Stimulated activated CD4-positive, alpha-beta T cell treated with anti-CD3 and anti-CD28 coated beads, Interleukin-15, amount 100 ng/mL, for 1 hour (primary cell): ENCODE measurements at places on chromosomes 3 and 15.

- DNase-seq: no peak
These were observed 33.3 kb upstream of the MRPS22 start for GRCh38 chr3:139310474-139310933.

DNA sequence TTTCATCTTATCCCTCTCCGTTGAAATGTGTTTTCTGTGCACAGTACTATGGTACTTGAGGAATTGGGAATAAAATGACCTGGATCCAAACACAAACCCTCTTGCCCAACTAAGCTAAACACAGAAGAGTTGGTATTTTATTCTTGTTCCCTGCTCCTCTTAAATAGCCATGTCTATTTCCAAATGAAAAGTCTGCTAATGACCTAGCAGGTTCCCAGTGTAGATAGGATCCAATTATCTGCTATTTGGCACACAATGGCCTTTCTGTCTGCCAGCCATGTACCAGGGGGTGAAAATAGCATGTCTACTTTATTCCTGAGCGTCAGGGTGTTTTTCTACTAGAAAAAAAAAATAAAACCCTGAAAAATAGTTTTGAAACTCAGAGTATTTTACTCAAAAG lies 657.0 kb upstream of the NAALADL2 start:
- no peak for DNase-seq

DNA sequence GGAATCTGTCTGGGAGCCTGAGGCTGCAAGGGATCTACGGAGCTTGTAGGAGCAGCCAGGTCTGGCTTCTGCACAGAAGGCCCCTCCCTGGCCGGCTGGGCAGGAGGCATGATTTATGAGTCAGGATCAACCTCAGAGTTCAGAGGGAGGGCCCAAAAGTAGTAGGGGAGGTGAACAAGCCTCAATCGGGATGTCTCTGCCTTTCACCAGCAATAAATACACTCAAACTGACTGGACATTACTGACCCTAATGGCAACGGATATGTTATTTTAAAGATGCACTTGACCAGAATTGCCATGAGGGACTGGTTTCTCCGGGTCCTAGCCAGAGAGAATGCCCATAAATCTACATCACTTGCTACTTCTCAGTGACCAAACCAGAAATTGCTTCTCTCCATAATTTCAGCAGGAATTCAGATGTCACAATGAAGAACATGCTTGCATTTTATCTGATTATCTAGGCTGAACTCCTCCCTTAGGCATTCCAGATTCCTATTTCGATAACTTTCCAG lies 109.6 kb upstream of the LMOD3 start:
- DNase-seq: no peak

DNA sequence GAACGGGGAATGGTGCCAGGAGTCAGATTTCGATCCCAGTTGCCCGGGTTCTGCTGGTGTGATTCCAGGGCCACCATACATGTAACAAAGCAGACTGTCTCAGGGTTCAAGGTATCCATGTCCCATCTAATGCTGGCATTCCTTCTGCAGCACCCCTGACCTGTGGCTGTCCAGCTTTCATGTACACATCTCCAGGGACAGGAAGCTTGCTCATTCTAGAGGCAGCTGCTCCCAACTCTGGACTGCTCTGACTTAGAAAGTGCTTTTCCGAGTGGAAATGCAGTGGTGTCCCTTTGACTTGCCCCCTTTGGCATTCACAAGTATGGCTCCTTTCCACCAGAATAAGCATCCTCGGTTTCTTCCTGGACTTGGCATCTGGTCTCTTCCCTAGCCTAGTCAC lies 30.9 kb downstream of the PML start:
- DNase-seq: no peak

DNA sequence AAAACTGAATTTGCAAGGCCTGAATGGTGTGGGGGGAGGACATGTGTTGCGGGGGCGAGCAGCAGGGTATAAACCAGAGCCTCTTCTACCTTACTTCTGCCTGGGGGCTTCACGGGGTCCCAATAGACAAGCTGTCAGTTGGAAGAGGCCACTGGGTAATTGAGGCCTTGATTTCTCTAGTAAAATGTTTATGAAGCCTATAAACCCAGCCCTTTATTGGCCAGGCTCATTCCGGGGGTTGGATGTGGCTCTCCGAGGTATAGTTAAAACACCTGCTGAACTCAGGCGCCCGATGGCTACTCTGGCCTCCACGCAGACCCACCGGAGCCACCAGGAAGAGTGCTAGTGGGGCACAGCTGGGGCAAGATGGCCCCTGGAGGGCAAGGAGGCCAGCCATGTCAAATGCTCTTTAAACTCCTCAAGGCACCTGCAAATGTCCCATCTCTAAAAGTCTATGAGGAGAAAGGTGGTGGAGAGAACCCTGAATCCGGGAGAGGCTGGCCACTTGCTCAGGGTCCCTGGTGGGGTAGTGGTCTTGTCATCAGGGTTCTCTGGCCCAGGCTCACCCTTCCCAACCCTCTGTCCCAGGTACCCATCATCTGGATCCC lies 34.3 kb downstream of the IGDCC3 start:
- DNase-seq: no peak

- no peak for DNase-seq
These were observed 256.2 kb downstream of the RORA start for GRCh38 chr15:60972866-60973265.

DNA sequence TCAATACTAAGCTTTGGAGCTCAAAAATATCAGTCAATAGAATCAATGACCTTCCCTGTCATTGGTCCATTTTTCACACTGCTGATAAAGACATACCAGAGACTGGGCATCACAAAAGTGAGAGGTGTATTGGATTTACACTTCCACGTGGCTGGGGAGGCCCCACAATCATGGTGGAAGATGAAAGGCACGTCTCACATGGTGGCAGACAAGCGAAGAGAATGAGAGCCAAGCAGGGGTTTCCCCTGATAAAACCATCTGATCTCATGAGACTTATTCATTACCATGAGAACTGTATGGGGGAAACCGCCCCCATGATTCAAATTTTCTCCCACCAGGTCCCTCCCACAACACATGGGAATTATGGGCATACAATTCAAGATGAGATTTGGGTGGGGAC lies 81.9 kb downstream of the ANXA2 start:
- no peak for DNase-seq

DNA sequence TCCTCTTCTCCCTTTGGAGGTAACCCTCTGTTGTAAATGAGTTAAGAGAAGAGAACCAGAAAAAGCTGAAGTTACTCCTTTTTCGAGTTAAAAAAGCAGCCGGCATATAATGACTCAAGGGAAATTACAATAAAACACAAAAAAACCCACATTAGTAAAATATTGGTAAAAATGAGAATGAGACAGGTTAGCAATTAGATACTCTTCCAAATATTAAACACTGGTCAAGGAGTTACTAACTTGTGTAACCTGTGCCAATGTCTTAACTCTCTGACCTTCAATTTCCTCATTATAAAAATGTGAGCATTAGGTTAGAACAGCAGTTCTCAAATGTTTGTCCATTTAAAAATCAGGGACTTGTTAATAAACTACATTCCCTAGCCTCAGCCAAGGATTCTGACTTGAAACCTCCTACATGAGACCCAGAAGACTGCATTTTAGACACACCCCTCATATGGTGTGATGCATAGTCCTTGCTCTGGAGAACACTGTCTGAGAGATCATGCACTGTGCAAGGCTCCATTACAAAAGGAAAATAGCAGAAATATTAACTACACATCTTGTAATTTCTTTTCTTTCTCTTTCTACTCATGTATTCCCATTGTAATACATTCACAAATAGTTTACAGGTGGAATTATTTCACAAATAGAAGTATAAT lies 42.7 kb upstream of the TOP2B start:
- DNase-seq: no peak

- no peak for DNase-seq
These were observed 1.1 kb upstream of the VIPR1 start for GRCh38 chr3:42501321-42501680.

DNA sequence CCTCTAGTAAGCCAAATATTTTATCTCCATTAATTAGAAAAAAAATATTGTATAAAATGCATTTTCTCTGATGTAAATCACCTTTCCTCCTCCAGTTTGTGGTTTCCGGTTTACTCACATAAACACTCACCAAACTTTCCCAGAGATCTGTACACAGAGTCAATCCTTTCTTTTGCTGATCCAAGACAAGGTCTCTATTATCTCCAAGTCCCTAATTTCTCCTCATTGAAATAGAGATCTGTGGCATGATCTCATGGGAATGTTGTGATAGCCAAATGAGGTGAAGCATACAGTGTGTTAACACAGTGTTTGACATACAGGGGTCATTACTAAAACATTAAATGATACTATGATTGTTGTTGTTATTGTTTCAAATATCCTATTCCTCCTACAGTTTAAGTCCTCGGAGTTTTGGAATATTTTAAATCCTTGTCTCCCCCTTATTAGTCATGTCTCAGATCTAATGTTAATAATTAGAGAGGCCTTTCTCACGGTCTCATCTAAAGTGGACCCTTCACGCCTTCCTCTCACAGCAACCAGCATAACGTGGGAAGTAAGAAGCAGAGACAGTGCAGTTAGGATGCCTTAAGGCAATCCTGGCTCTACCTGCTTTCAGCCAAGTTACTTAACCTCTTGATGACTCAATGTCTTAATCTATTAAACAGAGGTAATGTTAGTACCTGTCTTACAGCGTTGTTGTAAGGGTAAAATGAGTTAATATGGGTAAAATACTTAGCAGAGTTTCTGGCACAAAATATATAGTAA lies 333.3 kb downstream of the GRM7 start:
- no peak for DNase-seq

DNA sequence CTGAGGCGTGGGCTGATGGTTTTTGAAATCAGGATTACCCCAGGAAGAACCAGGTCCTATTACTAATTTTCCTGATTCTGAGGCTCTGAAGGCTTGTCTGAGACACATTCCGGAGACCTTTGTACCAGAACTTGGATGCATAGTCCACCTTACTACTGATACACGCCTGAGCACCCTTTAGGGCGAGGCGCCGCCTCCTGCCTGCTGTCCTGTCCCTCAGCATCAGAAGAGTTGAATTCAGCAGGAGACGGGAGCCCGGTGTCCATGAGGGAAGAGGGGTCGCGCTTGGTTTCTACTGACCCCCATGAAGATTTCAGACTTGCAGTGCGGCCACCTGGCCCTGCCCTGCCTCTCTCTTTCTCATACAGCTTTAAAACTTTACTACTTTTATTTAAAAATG lies 49.9 kb downstream of the KLF13 start:
- DNase-seq: no peak

DNA sequence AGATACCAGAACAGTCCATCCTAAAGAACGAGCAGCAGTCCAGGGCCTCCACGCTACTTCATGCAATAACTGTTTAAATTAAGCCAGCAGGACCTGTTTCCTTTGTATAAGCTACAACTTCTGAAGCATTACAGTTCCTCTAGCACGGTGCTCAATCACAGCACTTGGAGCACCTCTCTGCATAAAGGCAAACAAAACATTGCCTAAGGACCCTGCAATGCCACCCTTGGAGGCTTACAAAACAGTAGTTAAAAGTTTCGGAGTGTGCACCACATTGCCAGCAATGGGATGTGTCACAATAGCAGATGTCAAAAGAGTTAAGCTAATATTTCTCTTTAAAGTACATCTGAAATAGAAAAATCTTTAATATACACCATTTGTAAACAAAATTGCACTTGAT lies 2.6 kb upstream of the VPS39 start:
- no peak for DNase-seq

DNA sequence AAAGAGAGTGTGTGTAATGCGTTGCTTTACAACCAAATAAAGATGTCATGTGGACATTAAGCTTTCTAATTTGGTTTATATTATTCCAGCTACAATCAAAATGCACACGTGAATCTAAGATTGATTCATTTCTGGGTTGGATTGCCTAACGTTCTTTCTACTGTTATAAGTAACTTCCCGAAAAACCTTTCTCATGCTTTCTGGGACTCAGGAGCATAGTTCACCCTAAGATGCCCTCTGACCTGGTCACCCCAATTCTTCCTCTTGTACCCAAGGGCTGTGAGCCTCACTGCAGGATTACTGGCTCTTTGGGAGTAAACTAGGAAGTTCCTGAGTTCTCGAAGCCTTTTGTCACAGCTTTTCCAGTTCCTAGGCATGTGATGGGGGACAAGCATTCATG lies 12.7 kb upstream of the LMCD1 start:
- no peak for DNase-seq

DNA sequence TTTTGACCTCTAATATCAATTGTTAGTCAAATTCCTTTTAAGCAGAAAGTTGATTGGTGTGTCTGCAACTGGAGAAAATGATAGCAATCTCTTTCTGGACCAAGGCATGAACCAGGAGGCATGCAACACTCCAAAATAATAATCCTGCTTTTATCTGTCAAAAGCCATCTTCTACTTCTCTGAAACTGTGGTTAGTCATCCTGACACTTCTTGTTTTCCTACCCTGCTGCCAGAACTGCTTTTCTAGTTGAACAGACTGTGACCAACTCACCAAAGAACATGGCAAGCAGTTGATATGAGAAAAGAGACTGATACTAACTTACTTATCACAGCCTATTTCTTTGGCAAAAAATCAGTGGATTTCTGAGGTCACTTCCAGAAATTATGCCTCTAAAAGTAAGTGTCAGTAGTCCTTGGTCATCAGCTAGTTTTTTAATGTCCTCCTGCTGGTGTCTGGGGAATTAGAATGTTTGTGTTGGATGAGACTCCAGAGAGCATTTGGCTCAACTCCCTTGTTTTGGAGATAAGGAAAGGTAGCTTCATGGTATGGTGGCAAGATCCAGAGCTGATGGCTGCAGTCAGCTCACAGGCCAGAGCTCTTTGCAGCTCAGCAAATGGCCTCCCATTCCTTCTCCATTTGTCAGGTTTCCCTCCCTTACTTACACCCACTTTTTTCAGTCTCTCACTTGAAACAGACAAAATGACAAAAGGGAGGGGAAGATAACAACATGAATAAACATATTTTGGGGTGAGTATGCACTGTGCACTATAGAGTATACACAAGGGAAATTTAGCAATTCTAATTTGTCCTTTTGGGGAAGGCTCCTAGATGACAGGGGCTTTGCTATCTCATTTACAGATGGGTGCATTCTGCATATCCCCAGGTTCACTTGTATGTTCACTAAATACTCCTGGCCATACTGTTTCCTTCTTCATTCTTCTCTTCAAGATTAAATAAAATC lies 7.0 kb downstream of the CRYGS start:
- DNase-seq: no peak

GRCh38 chr3:150150633-150151032 lies 179.9 kb upstream of the PFN2 start:
- no peak for DNase-seq

- no peak for DNase-seq
These were observed 47.4 kb upstream of the ATP13A3 start for GRCh38 chr3:194534243-194534642.

DNA sequence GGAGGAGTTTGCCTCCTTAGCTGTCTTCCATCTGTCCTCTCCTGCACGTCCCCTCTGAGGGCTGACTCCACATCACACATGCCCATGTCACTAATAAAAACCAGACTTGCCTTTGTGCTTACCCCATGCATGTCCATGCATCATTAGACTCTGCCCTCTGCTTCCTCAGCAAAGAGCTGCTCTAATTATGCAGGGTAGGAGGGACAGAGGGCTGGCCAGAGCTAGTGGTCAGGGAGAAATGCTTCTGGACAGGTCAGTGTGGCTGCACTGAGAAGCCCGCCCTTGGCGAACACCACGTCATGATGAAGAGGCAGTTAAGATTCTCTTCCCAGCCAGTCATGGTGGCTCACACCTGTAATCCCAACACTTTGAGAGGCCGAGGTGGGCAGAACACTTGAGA lies 8.9 kb downstream of the CA12 start:
- DNase-seq: no peak
